ENCODE measurements at places on chromosomes 5 and 9.

DNA sequence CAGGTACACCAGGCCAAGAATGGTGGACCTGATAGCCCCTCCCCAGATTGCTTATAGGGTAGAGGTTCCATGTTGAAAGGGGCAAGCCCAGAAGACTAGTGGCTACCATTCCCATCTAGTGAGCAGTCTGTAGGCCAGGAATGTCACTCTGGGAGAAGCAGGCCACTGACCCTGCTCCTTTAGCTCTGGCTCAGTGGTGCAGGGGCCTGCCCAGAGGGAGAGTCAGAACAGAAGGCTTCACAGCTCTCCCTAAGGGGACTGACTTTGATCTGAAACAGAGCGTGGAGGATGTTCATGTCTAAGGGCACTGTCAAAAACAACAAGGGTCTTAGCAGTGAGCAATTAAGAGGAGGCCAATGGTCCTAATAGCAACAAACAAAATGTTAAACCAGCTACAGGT is 81.7 kb downstream of the ZNF354C start:
- H3K36me3 ChIP-seq: no peaks in the 10 kb centered on the region
- no peak overlapping the region for H3K4me3 ChIP-seq
- no peaks in the 10 kb centered on the region for H3K4me1 ChIP-seq
- H3K27ac ChIP-seq: no peak overlapping the region

DNA sequence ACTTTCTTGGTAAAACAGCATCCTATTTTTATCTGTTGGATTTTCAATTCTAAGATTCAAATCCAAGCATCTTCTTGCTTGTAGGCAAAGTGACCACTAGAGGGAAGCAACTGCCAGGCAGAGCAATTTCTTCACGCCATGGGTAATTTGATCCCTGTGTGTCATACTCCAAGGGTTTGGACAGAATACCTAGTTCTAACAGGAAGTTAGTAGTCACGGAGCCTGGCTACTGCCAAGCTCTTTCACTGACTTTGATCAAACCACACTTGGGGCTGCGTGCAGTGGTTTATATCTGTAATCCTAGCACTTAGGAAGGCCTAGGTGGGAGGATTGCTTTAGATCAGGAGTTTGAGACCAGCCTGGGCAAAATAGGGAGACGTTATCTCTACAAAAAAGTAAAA is 473.6 kb upstream of the TNC start:
- no peaks in the 10 kb centered on the region for H3K4me1 ChIP-seq
- no peak overlapping the region for H3K4me3 ChIP-seq
- H3K27me3 ChIP-seq: no peaks in the 10 kb centered on the region
- DNase-seq: no peak
- H3K36me3 ChIP-seq: no peaks in the 10 kb centered on the region

GRCh38 chr5:170300361-170301013 is 2.9 kb upstream of the LCP2 start:
- DNase-seq: no peak
- H3K4me3 ChIP-seq: no peak overlapping the region
- no peaks in the 10 kb centered on the region for H3K27me3 ChIP-seq
- no peak overlapping the region for H3K27ac ChIP-seq
- H3K4me1 ChIP-seq: peaks cover 47% of the 10 kb centered on the region
- H3K36me3 ChIP-seq: peaks cover 4% of the 10 kb centered on the region

DNA sequence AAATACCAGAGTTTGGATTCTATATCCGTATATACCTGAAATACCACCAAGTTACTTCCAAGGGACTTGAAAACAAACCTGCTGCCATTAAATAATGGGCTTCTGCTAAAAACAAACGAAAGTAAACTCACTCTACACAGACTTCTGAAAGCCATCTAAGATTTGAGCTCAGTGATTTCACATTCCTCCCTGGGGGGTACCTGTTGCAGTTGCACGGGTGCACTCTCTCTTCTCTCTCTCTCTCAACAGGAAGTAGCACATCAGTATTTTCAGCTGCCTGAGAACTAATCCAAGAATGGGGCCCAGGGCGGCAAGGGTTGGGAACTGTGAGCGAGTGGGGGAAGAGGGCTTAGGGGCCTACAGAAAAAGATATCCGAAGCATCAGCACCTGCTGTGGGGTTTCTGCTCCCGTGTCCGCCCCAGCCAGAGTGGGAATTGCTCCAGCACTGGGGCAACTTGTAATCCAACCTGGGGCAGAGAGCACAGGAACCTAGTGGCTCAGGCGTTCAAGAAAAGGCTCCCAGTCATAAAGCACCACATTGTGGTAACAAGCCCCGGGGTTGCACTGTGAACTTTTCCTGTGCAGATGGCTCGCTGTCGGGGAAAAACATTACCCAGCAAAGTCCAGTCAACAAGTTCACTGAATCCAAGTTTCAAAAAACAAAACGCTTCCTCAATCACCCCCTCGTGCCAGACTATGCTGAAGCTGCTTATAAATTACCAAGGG is 99.8 kb downstream of the EFNA5 start:
- no peak for DNase-seq
- H3K4me3 ChIP-seq: peak overlapping the region; percentile 58
- H3K27ac ChIP-seq: no peak overlapping the region
- peaks cover 10% of the 10 kb centered on the region for H3K4me1 ChIP-seq
- H3K36me3 ChIP-seq: no peaks in the 10 kb centered on the region

DNA sequence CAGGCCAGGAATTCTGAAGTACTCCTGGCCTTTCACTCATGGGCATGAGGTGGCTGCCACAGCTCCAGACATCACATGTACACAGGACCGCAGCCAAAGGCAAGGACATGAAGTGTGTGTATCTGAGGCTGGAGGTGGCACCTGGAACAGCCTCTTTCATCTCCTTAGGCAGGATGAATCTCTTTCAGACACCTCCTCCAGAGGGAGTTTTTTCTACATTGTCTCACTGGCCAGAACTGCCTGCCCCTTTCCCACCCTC is 142.8 kb downstream of the BARX1 start:
- H3K4me3 ChIP-seq: no peak overlapping the region
- no peaks in the 10 kb centered on the region for H3K36me3 ChIP-seq
- no peak for DNase-seq
- no peaks in the 10 kb centered on the region for H3K4me1 ChIP-seq
- H3K27ac ChIP-seq: no peak overlapping the region
- H3K27me3 ChIP-seq: no peaks in the 10 kb centered on the region

DNA sequence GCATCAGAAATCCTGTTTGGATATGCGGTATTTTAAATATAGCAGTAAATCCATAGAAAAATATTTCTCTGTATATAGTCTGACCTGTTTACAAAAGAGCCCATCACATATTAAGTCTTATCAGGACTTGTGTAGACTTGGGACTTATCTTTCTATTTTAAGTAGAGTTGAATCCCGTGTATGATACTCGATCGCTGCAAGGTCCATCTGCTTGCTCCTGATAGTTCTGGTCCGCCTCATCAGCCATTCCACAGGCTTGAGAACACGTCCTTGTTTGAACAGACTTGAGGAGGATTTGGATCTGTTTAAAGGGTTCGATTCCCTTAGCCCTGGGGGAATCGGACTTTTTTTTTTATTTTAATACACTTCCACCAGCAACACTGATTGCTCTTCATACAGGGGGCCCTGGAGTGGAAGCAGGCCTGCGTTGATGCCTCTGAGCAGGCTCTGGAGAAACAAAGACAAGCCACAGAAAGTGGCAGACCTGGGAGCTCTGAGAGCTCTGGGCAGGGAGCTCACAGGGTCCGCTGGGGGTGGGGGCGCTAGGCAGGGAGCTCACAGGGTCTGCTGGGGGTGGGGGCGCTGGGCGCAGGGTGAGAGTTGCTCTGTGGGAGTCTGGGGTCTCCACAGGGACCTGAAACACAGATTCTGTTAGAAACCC is 112.2 kb downstream of the MVB12B start:
- no peak overlapping the region for H3K4me3 ChIP-seq
- no peaks in the 10 kb centered on the region for H3K36me3 ChIP-seq
- DNase-seq: no peak
- H3K27me3 ChIP-seq: no peaks in the 10 kb centered on the region
- H3K27ac ChIP-seq: no peak overlapping the region
- no peaks in the 10 kb centered on the region for H3K4me1 ChIP-seq

DNA sequence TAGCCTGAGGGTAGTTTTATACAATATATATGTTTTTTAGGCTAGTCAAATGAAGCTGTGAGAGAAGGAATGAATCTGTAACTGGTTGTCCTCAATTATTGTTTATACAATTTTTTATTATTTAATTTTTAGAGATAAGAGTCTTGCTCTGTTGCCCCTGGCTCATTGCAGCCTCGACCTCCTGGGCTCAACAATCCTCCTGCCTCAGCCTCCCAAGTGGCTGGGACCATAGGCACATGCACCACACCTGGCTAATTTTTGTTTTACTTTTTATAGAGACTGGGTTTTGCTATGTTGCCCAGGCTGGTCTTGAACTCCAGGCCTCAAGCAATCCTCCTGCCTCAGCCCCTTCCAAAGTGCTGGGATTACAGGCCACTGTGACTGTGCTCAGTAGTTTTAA is 2.7 kb downstream of the MRPL41 start:
- peaks cover 12% of the 10 kb centered on the region for H3K4me1 ChIP-seq
- no peaks in the 10 kb centered on the region for H3K27me3 ChIP-seq
- H3K36me3 ChIP-seq: peaks cover 11% of the 10 kb centered on the region
- H3K27ac ChIP-seq: no peak overlapping the region
- no peak overlapping the region for H3K4me3 ChIP-seq
- DNase-seq: no peak
